ENCODE measurements at places on chromosomes 2 and 18.

GRCh38 chr2:160271171-160272086 is 71.4 kb upstream of the ITGB6 start:
- no peak for DNase-seq

DNA sequence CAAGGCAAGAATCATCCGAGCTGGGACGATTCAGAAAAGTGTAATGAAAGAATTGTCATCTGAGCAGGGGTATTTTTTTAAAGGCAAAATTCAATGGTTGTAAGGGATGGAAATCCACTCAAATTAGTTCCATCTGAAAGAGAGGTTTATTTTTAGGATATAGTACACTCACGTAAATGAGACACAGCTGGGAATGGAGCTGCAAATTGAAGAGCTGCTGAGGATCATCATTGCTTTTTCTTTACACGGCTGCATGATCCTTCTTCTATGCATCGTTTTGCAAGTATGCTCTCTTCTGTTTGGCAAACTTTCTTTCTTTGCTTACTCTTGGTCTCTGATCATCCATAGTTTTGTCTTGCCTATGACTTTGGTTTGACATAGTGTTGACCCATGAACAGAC is 27.4 kb upstream of the CUL3 start:
- no peak for DNase-seq

- DNase-seq = no peak
Measured at GRCh38 chr2:99754210-99754609, 264.4 kb upstream of the REV1 start.

DNA sequence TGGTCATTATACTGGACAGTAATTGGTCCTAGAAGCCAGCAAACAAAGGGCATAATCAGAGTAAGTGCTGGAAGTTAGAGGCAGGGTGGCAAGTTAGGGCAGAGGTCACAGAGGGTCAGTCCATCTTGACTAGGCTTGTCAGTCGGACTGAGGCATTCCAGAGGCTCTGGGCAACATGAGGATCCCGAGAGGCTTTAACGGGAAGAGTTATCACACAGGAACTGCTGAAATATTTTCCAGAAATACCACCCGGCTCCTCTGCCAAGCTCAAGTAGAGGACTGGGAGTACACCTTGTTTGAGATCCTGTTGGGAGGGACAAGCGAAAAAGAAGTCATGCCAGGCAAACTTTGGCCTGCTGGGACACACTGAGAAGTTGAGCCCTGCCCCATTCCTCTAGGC is 13.7 kb downstream of the C2orf81 start:
- no peak for DNase-seq

DNA sequence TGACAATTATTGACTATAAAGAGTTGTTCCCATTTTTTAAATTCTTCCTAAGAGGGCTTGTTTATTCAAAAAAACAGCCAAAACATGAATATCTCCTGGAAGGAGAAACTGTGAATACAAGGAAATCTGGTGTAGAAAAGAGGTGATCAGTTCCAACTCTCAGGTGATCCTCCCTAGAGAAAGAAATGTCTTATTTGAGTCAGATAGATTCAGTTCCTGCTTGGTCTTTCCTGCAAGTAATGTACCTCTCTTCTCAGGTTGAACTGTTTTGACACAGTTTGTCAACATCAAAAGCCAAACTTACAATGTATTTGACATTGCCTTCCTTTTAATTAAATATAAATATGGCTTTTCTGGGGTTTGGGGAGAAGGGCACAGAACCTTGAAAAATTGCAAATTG is 567.4 kb downstream of the ARHGAP15 start:
- no peak for DNase-seq

GRCh38 chr18:62369129-62369644 is 44.1 kb downstream of the TNFRSF11A start:
- no peak for DNase-seq

- peak; percentile 70 for DNase-seq
Measured at GRCh38 chr2:28280619-28281018, 112.0 kb upstream of the FOSL2 start.

- DNase-seq = no peak
Measured at GRCh38 chr2:176182671-176183070, 5.8 kb upstream of the HOXD1 start.

- DNase-seq = peak; percentile 89
Measured at GRCh38 chr2:44267796-44268648, 7.3 kb upstream of the SLC3A1 start.

GRCh38 chr2:75545922-75546321 is 14.8 kb downstream of the EVA1A start:
- no peak for DNase-seq

DNA sequence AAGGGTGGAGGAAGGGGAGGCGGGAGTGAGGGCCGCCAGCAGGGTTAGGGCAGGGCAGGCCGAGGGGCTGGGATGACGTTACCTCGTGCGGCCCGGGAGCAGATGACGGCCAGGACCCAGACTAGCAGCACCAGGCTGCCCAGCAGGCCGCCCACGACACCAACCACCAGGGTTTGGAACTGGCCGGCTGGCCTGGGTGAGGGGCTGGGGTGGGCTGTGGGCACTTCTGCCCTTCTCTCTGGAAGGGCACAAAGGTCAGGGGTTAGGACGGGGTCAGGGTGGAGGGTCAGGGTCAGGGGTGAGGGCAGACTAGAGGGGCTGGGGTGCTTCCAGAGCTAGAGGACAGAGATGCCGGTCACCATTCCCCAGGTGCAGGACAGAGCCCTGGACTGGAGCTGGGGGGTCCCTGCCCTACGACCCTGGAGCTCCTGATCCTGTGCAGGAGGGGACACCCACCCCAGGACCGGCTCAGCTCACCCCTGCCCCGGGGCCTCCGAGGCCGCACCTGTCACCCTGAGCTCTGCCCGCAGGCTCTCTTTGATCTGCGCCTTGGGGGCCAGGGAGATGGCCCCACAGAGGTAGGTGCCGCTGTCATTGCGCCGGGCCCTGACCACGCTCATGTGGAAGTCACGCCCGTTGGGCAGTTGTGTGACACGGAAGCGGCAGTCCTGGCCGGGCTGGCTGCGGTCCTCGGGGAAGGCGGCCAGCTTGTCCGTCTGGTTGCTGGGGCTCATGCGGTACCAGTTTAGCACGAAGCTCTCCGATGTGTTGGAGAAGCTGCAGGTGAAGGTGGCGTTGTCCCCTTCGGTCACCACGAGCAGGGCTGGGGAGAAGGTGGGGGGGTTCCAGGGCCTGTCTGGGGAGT is 6.3 kb downstream of the PDCD1 start:
- DNase-seq = no peak

DNA sequence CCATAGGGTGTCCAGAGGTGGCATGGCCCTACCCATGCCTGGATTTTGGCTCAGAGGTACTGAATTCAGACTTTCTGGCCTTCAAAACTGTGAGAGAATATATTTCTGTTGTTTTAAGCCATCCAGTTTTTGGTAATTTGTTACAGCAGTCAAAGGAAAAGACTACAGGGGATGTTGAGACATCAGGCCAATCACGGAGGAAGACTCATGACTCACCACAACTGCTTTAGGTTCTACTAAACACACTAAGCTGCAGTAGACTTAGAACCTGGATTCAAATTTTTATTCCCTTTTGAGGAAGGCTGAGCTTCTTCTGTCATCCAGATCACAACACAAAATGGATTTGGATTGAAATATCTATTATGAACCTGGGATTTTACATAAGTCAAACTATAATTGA is 12.0 kb upstream of the C2orf66 start:
- DNase-seq = no peak

- DNase-seq = no peak
Measured at GRCh38 chr2:82391386-82391785, 2067.7 kb downstream of the SUCLG1 start.

- no peak for DNase-seq
Measured at GRCh38 chr2:234643407-234643806, 146.5 kb upstream of the ARL4C start.

DNA sequence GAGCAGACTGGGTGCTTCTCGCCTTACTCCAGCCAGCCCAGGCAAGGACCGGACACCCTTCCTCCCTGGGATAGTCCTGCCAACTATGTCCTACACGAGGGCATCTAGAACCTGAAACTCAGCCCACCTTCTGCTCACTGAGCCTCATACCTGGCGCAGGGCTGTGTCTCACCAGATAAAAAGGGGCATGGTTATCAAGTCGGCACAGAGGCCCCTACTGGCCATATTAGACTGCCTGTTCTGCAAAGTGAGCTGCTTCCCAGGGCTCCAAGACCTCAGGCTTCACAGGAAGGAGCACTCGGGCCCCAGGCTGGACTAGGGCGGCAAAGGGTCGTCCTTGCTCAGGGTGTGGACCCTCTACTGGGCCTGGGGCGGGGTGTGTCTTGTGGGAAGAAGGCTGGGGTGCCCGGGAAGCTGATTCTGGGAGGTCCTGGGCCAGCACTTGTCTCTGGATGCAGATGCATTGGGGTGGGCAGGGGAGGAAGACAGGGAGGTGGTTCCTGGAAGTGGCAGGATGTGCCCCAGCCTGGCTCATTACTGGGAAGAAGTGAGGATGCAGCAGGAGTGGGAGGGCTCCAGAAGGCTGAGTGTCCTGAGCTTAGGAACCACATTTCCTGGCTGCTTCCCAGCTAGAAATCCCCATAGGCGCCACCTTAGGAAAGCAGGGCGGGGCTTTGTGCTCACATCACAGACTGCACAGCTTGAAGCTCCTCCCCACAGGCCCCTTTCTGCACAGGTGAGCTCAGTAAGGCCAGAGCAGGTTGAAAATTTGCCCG is 19.6 kb downstream of the EHD3 start:
- peak; percentile 11 for DNase-seq

Measured in RCC 7860 (cell line).